ENCODE measurements at places on chromosomes 16 and 17.

DNA sequence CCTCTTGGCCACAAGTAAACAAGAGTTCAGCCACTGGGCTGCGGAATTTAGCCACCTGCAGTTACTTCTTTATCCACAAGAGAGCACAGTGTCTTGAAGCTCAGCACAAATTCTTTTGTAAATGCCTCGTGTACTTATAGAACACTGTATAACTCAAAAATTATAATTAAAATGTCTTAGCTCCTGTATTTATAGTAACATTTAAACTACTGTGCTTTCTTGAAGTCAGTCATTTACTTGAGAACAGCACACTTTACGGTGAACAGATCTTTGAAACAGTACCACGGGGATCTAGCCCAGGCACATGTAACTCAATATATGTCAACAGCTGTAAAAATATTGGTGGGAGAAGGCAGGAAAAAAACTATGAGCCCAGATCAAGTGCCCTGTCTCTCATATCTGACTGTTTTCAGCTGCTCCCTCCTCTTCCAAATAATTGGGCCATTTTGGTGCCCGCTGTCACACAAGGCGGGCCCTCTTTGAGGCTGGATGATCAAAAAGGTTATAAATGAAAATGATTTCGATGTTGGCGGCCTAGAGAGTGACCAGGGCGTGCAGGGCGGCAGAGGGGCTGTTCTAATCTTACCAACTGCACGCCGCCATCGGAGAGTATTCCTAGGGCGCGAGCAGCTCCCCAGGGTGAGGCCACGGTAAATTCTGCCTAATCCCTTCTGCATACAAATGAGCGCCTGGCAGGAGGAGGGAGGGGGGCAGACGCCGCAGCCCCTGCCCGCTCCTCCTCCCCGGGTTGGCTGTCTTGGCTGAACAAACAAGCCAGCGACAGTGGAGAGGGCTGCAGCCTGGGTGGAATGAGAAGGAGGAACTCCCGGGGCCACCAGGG lies 183.2 kb downstream of the C16orf78 start:
- peak; percentile 46 for DNase-seq

DNA sequence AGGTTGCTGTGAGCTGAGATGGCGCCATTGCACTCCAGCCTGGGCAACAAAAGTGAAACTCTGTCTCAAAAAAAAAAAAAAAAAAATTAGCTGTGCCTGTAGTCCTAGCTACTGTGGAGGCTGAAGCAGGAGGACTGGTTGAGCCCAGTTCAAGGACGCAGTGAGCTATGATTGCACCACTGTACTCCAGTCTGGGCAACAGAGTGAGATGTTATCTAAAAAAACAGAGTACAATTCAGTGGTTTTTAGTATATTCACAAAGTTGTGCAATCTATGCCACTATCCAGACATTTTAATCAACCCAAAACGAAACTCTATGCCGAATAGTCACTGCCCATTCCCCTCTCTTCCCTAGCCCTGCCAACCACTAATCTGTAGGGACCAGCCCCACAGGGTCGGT lies 25.1 kb downstream of the C16orf54 start:
- no peak for DNase-seq

DNA sequence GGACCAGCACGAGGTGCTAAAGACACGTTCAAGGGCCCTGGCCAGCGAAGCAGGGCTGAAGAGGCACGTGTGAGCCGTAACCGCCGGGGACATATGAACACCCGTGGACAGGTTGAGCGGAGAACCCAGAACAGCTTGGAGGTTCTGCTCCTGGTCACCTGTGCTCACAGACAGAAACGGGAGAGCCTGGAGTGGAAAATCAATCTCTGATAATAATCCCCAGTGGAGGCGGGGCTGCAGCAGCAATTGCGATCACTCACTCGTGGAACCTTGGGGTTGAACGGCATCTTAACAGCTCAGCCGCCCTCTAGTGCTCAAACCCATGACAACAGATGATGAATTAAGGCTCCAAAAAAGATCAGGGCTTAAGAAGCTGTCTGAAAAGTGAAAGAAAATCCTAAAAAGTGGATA lies 25.6 kb downstream of the WIPI1 start:
- no peak for DNase-seq

- DNase-seq: no peak
Measured at GRCh38 chr17:50110591-50111349, 15.6 kb downstream of the PDK2 start.

DNA sequence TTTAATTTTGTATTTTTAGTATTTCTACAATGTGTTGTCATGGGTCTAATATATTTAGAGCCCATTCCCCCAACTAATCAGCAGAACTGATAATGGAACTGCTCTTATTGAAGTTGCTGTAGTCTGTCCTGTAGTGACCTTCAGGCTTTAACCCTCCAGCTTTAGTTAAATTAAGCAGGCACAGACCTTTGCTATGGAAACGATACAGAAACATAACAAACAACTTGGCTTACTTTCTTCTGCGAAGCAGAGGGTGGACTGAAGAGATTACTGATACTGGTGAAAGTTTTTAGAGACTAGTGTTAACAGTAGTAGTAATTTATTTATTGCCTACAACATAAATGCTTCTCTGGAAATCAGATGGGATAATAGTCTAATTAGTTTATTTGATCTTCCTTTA lies 61.4 kb downstream of the NFATC3 start:
- DNase-seq: peak; percentile 91

DNA sequence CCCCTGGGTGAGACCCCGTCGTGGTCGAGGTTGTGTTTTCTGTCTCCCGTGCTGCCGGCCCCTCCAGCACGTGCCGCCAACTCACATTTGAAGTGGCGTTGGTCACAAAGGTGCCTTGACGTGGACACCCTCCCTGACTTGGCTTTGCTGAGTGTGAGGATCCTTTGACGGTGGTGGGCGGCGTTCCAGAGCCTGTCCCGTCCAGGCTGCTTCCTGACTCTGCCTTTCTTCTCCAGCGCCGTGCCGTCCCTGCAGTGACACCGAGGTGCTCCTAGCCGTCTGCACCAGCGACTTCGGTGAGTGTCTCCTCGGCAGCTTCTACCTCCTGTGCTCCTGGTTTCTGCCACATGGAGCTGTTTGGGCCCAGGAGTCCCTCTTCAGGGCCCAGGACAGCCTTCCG lies 13.5 kb downstream of the METRNL start:
- no peak for DNase-seq

- peak; percentile 37 for DNase-seq
Measured at GRCh38 chr17:43212641-43213490, 1.2 kb downstream of the TMEM106A start.

Data from umbilical cord (tissue), 2 donors.